ENCODE measurements at places on chromosomes 16 and 17.

DNA sequence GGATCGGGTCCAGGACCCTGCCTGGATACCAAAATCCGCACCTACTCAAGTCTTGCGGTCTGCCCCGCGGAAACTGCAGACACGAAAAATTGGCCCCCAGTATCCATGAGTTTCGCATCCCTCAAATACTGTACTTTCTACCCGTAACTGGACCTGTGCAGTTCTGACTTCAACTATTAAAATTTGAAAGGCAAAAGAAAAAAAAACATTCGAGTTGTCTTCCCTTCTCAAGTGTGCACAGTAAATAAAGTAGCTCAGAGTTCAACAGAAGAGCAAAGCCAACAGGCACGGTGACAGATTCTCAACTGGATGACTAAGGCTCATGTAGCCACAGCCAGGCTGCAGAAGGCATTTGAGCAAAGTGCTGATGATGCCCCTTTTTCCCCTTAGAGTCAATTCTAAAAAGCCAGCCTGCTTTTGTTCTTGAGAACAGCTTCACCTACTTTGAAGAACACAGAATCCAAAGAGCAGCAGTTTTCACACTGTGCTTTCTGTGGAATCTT is 32.5 kb downstream of the MARF1 start:
- DNase-seq, result no peak

DNA sequence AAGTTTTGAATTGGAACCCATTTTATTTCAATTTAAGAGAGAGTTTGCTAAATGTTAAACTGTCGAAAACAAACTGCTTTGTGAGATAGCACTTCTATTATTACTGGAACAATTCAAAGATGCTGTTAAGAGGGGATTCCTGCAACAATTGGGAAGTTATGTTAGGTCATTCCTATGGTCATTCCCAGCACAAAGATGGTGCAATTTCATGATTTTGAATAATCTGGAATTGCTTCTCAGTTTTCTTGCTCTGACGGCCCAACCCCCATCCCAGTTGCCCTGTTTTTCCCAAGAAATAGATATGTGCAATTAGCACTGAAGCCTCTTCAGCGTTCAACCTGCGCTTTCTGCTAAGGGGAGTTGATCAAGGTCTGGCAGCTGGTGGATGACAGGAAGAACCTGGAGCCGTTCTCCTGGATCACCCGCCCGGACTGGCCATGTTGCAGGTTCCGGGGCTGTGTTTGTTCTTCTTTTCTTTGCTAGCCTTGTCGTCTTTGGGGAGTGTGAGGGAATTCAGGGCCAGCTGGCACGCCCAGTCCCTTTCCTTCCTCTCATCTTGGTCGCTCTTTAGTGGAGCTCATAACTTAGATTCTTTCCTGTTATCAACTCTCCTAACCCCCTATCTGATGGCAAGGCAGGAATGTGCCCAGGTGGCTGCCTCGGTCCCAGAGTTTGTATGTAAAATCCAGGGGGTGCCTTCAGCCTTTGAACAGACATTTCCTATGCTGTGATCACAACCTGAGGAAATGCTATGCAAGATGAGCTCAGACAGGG is 29.0 kb upstream of the IRF8 start:
- no peak for DNase-seq

GRCh38 chr17:76155988-76156661 is 15.1 kb upstream of the FOXJ1 start:
- no peak for DNase-seq

DNA sequence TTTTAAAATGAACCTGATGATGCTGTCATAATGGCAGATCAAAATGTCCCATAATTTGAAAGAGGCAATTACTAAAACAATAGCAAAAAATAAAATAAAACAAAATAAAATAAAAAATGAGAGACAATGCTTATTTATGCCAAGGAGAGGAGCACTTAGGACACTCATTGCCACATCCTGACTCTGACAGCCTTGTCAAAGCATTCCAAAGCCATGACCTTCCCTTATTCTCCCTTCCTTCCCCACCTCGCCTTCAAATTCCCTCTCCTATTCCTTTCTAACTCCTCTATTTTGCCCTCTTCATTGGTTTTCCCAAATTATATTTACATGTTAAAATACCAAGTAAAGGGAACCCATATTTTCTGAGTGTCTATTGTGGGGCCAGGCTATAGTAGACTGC is 220.0 kb downstream of the CDH13 start:
- DNase-seq, result no peak

- DNase-seq, result no peak
These were observed 177.1 kb downstream of the MSI2 start for GRCh38 chr17:57433452-57433851.

GRCh38 chr16:50695017-50696000 is 1.9 kb downstream of the NOD2 start:
- DNase-seq, result no peak

- DNase-seq, result no peak
These were observed 57.0 kb downstream of the FOXL1 start for GRCh38 chr16:86635176-86635876.

DNA sequence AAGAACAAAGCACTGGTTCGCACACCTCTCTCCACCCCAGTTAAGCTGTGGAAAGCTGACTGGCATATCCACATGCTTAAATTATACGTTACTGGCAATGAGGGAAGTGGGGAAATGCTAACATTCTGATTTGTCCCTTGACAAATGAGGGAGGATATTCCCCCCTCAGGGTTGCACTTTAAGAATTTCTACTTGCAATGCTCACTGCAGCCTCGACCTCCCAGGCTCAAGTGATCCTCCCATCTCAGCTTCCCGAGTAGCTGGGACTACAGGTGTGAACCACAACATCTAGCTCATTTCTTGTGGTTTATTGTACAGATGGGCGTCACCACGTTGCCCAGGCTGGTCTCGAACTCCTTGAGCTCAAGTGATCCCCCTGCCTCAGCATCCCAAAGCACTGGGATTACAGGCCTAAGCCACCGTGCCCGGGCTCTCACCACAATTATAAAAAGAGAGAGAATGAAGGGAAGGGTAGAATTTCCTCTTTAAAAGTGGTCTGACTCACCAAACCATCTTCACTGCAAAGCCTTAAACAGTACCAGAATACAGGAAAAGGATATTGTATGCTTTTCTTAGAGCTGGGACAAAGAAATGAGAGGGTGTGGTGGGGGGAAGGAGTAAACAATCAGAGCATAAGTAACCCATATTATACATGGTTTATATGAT is 38.9 kb downstream of the KANSL1 start:
- DNase-seq, result no peak

DNA sequence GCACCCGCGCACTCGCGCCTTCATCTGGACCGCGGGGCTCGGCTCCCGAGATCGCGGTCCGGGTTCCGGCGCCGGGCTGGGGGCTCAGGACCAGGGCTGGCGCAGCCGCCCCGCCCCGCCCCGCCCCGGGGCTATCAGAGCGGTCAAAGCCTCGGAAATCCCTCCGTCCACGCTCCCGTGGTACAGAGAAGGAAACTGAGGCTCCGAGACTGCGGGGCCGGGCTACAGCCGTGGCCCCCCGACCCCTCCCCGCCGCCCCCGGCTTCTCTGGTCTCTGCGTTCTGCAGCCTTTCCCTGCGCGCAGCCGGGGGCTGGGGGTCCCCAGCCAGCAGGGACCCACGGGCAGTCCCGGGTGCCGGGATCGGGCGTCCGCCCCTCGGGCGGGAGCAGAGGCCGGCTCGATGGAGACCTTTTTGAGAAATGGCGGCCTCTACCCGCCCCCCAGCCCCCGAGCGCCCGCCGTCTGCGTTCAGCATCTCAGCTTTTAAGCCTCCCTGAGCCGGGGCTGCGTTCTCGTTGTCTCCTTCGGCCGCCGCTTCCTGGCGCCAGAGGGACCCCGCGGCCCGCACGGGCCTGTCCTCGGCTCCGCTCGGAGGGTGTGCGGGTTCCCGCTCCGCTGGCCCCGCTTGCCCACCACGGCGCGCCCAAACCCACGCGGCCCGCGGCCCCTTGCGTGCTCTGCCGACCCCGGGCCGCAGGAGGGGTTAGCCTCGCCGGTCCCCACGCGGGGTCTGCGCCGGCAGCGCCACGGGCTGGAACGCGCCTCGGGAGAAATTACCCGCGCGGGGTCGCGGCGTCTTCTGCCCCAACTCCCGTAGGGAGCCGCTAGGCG is 1.5 kb upstream of the NPTX1 start:
- no peak for DNase-seq

DNA sequence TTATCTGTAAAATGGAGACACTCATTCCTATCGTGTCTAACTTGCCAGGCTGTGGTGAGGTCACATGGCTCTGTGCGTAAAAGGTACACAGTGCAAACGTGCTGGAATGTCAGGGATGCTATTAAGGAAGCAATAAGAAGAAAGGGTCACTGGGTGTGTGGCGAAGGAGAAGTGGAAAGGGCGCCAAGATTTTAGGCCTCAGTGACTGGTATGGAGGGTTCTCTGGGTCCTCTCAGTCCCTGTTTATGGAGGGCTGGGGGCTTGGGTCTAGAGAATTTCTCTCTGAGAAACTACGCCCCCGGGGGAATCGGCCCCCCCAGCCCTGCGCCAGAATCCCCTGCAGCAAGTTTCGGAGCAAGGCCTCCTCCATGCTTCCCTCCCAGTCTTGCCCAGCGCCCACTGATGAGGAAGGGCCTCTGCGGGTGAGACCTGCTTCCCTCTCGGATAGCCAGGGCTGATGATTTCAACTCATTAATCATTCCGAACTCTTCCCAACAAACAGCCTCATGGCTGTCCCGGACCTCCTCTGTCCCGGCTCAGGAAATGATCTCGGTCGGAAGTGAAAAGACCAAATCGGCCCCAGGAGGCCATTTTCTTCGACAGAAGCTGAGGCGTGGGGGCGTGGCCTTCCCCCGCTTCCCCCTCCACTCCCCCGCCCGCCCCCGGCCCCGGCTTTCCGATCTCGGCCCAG is 1.2 kb upstream of the HEXIM1 start:
- DNase-seq, result peak; percentile 34

- no peak for DNase-seq
These were observed 574 bp upstream of the TMEM106A start for GRCh38 chr17:43211123-43211479.

DNA sequence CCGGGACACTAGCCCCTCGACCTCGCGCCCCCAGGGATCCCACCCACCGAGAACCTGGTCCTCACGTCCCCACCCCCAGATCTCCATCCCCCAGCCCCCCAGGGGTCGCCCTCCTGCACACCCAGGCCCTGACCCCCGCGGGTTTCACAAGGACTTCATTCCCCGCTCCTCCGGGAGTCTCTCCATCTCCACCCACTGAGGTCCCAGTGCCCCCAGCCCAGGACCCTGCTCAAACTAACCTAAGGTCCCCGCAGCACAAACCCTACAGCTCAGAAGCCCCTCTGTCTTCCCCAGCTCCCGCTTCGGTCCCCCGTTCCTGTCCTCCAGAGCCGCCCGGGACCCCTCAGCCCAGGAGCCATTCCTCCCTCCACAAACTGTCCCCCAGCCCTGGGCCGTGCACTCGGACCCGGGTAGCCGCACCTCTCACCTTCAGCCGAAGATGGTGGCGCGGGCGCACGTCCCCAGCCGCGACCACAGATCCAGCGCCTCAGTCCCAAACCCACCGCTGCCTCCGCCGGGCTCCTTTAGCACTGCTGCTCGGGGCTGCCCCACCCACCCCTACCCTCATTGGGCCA is at the start of gene MYH10:
TSS of gene MYH10 (minus strand) at position 499 of the 575 bp plus-strand sequence. CDS start 7,479 bp downstream, outside the sequence.
- no peak for DNase-seq

- no peak for DNase-seq
These were observed 16.8 kb upstream of the ETV4 start for GRCh38 chr17:43562679-43563599.

- DNase-seq, result no peak
These were observed 5.8 kb upstream of the MT3 start for GRCh38 chr16:56583351-56584168.

- no peak for DNase-seq
These were observed 11.0 kb upstream of the EDC4 start for GRCh38 chr16:67861877-67862276.

DNA sequence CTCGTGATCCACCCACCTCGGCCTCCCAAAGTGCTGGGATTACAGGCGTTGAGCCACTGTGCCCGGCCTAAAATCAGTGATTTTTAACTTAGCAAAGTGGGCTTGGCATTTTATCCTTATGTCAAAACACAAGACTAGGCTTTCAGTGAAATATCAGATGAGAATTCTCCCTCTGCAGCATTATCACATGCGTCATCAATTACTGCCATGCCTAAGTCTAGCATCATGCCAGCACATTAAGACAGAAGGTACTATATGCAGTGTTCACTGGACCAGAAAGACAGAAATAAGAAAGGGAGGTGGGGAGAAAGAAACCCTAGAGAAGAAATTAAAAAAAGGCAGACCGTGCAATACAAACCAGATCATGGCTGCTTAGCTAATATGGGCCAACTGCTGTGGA is 29.8 kb downstream of the GPATCH8 start:
- no peak for DNase-seq

DNA sequence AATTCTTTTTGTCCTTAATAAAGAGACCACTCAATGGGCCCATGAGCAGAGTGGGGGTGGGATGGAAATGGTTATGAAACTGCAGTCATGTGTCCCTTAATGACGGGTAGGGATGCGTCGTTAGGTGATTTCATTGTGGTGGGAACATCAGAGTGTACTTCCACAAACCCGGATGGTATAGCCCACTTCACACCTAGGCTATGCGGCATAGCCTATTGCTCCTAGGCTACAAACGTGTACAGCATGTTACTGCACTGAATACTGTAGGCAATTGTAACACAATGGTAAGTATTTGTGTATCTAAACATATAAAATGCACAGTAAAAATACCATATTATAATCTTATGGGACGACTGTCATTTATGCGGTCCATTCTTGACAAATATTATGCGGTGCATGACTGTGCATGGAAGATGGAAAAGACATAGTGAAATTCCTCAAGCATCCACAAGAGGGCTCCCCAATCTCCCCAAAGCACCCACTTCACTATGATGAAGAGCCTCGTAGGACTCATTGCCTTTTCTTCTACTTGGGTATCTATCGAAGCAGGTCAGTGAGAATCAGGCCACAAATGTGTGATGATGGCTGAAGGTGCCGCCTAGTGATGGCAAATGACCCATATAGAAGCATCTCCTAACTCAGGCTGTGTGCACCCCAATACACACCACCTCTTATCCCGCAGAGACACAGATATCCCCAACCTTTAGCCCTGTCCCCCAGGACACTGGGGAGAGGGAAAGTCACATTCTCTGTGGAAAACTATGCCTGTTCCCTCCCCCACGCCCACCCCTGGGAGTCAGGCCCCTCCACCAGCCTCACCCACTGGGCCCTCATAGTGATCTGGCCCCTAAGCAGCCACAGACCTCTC is 43.5 kb downstream of the TBX21 start:
- no peak for DNase-seq

DNA sequence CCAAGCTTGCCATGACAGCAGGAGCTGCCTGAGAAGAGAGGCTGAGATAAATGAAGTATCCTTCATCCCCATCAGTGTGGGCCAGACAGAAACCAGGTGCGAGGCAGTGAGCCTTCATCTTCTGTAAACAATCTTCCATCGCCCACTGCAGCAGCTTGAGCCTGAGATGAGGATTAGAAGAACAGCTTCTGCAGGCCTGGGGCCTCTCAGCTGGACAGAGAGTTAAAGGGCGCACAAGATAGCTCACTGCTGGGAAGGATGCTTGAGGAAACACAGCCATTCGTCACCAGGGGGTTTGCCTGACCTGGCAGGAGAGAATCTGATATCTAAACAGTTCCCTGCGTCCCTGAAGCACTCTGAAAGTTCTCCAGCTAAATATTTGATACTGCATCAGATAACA is 27.1 kb downstream of the HOXB1 start:
- no peak for DNase-seq
